ENCODE measurements at places on chromosomes 3 and 15. TPM values are rescaled to one million over a fixed set of nuclear protein-coding genes. Genes with fewer than 3 reads are reported as not detected.
A peak's percentile ranks its signal among the peaks of the same experiment; 100 is the strongest.

DNA sequence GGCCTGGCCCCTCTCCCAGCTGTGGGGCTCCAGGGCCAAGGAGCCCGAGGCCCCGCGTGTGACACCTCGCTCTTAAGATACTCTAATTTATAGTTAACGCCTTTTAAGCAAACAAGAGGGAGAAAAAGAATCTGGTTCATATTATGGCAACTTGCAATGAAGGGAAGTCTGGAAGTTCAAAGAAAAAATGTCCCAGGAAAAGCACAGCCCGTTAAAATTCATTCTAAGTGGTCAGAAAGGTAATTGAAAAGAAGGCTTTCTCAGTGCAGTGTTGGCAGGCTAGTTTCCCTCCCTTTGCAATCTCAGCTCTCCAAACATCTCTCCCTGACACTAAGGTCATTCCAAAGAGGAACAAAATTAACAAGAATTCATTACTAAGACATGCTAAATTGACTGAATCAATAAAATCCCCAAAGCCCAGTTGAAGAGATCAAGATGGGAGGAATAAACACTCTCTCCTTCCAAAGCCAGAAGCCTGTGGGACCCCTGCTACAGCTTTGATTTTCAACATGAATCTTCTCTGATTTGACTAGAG, 339.3 kb downstream of the THSD4 start:
- no peak for DNase-seq

The AHSG gene
- total RNA-seq: 0.32 TPM

The SPRED1 gene
- 26.3 TPM for total RNA-seq

- no peak for DNase-seq
These were observed 16.8 kb downstream of the MBNL1 start for GRCh38 chr3:152285509-152285908.

DNA sequence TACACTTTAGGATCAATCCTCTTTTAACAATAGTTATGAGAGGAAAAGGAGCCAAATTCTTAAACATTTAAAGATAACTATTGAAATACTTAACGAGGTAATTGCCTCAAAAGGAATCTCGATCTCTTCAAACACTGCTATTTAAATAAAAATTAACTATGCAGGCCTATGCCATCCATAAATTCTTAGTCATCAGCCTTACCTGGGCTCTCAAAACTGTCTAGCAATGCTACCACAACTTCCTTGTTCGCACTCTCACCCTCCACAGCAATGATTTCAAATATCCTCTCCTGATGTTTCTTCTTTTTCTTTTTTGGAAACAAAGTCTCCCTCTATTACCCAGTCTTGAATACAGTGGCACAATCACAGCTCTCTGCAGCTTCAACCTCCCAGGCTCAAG, 12.3 kb downstream of the ETFA start:
- no peak for DNase-seq

GRCh38 chr15:91908391-91908790, 54.9 kb downstream of the SLCO3A1 start:
- DNase-seq: peak; percentile 81

The ITIH1 gene
- not detected for total RNA-seq

DNA sequence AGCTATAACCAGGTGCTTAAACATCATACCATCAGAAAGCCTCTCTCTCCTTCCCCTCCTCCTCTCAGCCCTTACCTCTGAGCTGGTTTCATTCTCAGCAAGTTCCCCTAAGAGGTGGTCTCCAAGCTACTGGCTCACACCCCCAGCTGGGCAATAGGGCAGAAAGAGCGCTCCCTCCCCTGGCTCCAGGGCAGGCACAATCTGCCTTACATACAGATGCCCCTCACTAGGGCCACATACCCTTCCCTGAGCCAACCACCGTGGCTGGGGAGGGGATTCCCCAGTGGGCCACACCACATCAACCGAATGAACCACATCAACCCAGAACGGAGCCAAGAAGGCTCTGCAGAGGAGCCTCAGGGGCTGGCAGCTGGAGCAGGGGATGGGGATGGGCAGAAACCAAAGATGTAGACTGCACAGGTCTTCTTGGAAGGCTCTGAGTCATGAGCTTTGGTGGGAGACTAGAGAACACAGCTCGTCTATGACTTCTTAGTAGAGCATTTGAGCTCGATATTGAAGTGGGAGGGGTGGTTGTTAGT, 4.6 kb upstream of the FBLN2 start:
- DNase-seq: peak; percentile 72

DNA sequence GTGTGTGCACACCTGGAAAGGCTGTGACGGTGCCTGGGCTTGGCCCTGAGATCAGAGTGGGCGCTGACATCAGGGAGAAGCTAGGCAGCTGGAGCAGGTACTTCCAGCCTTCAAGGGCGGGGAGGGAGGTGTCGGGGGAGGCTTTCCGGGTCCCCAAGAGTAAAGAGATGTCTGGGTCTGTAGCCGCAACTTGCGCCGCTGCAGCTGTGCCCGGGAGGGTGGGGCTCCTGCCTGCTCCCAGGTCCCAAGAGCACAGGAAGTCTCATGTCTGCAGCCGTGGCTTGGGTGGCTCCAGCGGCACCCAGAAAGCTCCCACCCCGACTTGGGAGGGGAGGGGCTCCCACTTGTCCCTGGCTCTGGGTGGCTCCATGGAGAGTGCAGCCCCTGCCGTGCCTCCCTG, 103.2 kb upstream of the BNIP2 start:
- DNase-seq: no peak

DNA sequence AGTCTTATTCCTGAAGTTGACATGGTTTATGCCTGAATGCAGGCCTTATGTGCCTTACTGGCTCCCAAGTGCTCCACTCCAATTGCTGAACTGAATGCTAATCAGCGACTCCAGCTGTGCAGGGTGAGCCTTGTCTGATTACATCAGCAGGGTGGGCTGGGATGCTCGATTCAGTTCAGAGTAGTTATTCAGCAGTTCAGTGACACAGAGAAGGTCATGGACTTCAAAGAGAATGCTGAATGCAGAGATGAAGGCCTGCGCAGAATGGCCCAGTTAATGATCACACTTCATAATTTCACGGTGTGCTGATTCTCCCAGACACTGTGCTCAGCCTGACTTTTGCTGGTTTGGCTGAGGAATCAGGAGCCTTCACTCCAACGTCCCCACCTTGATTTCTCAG, 63.6 kb downstream of the CLDN1 start:
- DNase-seq: no peak

The OXSM gene
- 15.8 TPM for total RNA-seq

The ALDH1L1 gene
- total RNA-seq: 12.9 TPM

- DNase-seq: no peak
These were observed 7.6 kb downstream of the GDPGP1 start for GRCh38 chr15:90241343-90242192.

The MCTP2 gene
- 1.1 TPM for total RNA-seq

GRCh38 chr3:126399351-126399735, 4.6 kb downstream of the CFAP100 start:
- DNase-seq: no peak

DNA sequence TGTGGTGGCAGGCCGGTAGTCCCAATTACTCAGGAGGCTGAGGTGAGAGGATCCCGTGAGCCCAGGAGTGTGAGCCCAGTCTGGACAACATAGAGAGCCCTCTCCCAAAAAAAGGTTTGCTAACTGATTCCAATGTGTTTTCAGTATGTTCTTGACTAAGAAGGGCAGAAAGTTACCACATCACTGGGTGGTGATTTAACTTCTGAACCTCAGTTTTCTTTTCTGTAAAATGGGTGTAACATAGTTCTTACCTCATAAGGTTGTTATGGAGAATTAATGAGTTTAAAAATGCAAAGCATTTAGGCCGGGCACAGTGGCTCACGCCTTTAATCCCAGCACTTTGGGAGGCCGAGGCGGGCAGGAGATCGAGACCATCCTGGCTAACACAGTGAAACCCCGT, 28.5 kb upstream of the RAF1 start:
- DNase-seq: no peak

- peak; percentile 47 for DNase-seq
These were observed 243.7 kb downstream of the CHST2 start for GRCh38 chr3:143363276-143363675.

DNA sequence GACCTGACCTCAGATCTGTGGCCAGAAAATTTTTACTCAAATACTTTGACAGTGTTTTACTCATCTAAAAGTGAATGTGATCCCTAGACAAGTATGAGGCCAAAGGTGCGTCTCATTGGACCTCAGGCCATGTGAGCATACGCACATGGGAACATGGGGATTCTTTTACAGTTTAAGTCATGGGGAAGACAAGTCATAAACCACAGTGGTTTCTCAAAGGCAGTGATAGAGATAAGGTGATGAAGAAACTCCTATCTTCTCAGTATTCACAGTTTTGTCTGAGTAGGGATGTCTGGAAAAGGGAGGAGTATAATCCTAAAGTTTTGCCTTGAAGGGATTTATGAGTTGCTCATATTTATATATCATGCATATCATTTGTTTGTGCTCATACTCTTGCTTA, 173.8 kb downstream of the FNDC3B start:
- DNase-seq: no peak

The DOCK3 gene
- 1.4 TPM for total RNA-seq

DNA sequence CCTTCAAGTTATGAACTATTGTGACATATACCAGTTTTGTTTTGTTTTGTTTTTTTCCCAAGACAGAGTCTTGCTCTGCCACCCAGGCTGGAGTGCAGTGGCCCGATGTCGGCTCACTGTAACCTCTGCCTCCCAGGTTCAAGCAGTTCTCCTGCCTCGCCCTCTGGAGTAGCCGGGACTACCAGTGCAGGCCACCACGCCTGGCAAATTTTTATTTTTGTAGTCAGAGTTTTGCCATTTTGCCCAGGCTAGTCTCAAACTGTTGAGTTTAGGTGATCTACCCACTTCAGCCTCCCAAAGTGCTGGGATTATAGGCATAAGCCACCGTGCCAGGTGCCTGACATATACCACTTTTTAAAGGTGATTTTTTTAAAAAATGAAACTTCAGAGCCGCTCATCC, 74.6 kb downstream of the ARRDC4 start:
- DNase-seq: no peak

- DNase-seq: no peak
These were observed 66.4 kb downstream of the RHCG start for GRCh38 chr15:89429986-89430385.

The C3orf52 gene
- 21.5 TPM for total RNA-seq

GRCh38 chr15:68526269-68526668, 52.5 kb upstream of the CORO2B start:
- peak; percentile 73 for DNase-seq

- DNase-seq: peak; percentile 20
These were observed 28.8 kb upstream of the TMEM115 start for GRCh38 chr3:50388016-50388719.

DNA sequence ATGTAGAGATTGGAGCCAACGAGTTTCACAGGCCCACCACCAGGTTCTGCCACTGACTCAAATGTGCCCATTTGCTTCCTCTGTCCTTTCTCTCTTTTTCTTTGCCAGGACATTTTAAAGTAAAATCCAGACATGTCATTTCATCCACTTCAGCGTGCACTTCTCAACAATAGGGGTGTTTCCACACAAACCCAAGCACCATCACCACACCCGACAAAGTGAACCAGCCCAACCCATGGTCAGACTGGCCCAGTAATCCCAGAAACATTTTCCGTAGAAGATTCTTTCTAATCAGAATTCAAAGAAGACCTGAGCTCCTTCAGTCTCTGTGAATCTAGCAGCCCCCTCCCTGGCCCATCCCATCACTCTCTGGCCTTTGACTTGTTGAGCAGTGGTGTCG, 13.4 kb downstream of the CFAP100 start:
- no peak for DNase-seq

GRCh38 chr3:172174513-172175253, 135.3 kb downstream of the FNDC3B start:
- no peak for DNase-seq

DNA sequence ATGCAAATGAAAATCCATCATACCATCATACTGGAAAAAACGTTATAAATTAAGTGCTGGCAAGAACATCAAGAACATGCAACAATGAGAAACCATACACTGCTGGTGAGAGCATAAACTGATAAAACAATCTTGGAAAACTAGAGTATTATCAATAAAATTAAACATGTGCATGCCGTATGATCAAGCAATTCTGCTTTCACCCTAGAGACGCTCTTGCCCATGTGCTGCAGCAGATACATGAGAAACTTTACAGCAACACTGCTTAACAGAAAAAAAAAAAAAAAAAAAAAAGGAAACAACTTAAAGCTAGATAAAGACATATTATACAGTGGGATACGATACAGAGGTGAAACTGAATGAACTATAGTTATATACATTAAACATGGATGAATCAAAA, 21.8 kb downstream of the SPG11 start:
- DNase-seq: no peak

The ABHD10 gene
- 55.4 TPM for total RNA-seq

- no peak for DNase-seq
These were observed 34.3 kb upstream of the PIK3CA start for GRCh38 chr3:179113903-179114302.

The P2RY13 gene
- not detected for total RNA-seq

- DNase-seq: no peak
These were observed 300.9 kb downstream of the RORA start for GRCh38 chr15:60928210-60928609.

GRCh38 chr15:58556028-58556361, 124.2 kb downstream of the LIPC start:
- no peak for DNase-seq

DNA sequence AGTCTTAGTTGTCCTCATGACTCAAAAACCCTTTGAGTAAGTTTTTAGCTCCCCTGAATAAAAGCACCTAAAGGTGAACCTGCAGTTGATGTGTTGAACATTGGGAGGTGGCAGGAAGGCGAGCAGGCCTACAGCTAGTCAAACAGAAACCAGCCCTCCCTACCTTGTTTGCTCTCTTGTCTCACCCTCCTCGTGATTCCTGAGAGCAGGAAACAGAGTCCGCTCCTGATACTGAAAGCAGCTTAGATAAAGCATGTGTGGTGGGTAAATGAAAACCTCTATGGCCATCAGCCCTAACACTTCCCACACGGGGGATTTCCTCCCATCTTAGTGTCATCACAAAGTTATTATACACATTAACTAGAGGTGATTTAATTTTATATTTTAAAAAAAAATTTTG, 21.8 kb upstream of the CLDN18 start:
- DNase-seq: no peak

DNA sequence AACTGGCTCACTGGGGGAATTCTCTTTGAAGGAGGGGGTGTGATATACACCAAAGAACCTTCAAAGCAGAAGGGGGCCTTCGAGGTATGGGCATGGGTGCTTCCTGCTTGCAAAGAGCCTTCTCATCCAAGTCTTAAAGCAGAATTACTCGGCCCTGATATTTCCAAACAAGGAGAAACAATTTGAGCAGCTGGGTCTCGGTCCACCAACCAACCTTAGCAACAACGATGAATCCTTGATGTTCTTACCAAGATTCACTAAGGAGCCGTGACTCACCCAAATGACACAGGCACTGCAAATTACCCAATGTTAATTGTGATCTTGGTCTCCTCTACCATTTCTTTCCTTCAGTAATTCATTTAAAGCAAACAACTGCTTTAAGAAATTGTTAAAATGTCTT, 7.7 kb downstream of the HOMER2 start:
- DNase-seq: peak; percentile 78

Measured in HT1080 (cell line).